ENCODE measurements at places on chromosomes 6 and 20. TPM values are rescaled to one million over a fixed set of nuclear protein-coding genes. Genes with fewer than 3 reads are reported as not detected.

CDC5L gene
- total RNA-seq: 23.8 TPM

DNA sequence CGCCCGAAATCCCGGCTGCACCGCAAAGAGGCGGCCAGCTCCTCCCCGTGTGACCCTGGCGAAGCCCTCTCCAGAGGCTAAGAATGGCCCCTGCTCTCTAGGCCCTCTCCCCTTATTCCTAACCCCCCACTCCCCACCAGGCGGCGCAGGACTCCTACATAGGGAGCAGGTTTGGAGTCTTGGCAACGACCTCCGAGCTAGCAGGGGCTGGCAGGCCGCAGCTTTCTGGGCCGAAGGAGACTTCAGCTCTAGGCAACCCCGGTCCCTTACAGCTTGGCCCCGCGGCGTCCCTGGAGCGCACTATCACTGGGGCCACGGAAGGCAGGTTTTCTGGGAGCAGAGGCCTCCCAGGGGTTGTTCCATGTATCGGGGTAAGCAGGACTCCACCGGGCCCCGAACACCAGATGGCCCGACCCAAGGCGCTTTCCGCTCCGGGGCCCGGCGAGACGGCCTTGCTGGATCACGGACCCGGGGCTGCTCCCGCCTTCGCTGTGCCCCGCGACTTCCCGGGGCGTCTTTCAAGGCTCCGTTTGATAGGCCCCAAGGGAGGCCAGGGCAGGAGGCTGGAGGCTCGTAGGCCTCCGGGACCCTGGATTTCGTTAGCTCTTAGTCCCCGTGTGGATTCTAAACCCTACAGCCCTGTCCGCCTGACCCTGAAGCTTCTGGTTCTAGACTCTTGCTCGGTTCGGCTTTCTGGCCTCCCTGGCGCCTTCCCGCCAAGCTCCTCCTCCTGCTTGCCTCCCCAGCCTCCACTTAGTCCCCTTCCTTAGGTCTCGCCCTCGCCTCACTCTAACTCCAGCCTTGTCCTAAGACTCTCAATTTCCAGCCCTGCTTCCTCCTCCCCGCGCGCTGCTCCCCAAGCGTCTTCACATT, 1.9 kb downstream of the SLC32A1 start:
- peaks cover 91% of the 10 kb centered on the region for H3K27me3 ChIP-seq
- DNase-seq: peak; percentile 61
- H3K4me3 ChIP-seq: peak overlapping the region; percentile 34

KCNQ2 gene
- not detected for total RNA-seq

BACH2 gene
- 30.3 TPM for total RNA-seq

DNA sequence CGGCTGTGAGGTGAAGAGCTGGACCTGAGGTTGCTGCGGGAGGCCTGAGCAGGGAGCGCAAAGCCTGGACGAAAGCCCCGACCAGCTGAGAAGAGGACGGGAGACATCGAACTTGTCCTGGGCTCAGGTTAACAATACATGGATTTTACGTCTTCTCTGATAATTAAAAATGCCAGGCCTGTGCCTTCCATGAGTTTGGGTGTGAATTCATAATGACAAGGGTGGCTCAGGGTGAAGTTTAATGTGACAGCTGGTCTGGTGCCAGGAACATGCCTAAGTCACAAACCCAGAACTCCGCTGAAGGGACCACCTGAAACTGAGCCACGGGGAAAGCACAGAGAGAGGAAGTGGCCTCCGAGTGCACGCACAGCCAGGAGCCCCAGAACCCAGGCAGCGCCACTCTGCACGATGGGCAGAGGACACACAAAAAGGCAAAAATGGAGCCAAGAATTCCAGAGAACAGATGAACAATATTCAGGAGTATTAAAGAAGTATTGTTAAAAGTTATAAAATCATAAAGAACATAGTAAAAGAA, 150.1 kb upstream of the RPS6KA2 start:
- H3K4me3 ChIP-seq: no peak overlapping the region
- DNase-seq: no peak
- H3K27me3 ChIP-seq: peaks cover 8% of the 10 kb centered on the region
- H3K27ac ChIP-seq: no peak overlapping the region
- no peaks in the 10 kb centered on the region for H3K36me3 ChIP-seq

DNA sequence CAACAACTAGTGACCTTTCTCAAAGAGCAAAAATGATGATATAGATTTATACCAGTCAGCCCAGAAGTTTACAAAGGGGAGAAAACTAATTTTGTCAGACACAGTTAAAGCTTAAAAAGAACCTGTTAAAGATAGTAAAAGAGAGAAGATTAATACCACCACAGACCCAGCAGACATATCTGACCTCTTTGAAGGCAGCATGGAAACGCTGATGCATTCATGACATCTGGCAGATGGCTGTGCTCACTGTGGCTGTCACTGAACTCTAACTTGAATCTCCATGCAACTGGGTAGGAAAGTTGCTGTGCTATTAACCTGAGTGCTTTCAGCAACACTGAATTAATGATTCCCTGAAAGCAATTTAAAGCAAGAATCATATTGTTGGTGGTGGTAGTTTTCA, 159.8 kb upstream of the PRDM1 start:
- H3K36me3 ChIP-seq: peaks cover 13% of the 10 kb centered on the region
- H3K27ac ChIP-seq: no peak overlapping the region
- DNase-seq: no peak
- H3K27me3 ChIP-seq: peaks cover 3% of the 10 kb centered on the region
- H3K4me3 ChIP-seq: no peak overlapping the region

DNA sequence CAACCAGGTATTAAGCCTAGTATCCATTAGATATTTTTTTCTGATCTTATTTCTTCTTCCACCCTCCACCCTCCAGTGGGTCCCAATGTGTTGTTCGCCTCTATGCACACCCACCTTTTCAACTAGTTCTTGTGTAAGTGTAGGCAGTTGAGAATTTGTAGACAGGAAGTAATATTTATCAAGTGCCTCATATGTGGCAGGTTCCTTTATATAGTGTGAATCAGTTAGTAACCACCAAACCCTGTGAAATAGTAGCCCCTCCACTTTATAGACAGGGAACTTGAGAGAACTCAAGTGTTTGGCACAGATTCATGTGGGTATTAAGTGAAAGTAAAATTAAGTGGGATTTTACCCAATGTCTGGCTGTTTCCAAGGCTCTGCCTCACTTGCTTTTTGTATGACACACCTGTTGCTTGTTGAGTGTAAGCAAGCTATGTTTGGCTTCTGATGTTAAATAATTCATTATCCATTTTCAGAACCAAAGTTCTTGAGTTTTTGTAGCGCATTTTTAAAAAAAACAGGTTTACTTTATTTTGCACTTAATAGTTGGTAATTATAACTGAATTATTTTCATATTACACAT, 24.8 kb downstream of the AFDN start:
- DNase-seq: no peak
- H3K4me3 ChIP-seq: no peak overlapping the region
- no peak overlapping the region for H3K27ac ChIP-seq
- peaks cover 24% of the 10 kb centered on the region for H3K4me1 ChIP-seq
- peaks cover 17% of the 10 kb centered on the region for H3K27me3 ChIP-seq

PROKR2 gene
- total RNA-seq: not detected

- no peak overlapping the region for H3K27ac ChIP-seq
- H3K27me3 ChIP-seq: no peaks in the 10 kb centered on the region
- DNase-seq: no peak
- no peak overlapping the region for H3K4me3 ChIP-seq
- peaks cover 13% of the 10 kb centered on the region for H3K36me3 ChIP-seq
These were observed 28.0 kb downstream of the OSBPL2 start for GRCh38 chr20:62266340-62266739.

C6orf141 gene
- total RNA-seq: 0.48 TPM

DNA sequence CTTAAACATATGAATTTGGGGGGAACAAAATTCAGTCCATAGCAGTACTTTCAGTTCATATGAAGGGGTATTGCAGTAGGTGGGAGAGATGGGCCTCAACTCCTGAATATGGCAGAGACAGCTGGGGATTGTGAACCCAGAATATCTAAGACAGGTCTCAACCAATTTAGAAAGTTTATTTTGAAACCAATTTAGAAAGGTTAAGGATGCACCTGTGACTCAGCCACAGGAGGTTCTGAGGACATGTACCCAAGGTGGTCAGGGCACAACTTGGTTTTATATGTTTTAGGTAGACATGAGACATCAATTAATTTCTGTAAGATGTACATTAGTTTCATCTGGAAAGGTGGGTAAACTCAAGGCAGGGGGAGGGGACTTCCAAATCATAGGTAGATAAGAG, 59.5 kb downstream of the MYO6 start:
- no peak overlapping the region for H3K4me3 ChIP-seq
- H3K27ac ChIP-seq: no peak overlapping the region
- no peaks in the 10 kb centered on the region for H3K36me3 ChIP-seq
- no peak for DNase-seq
- H3K4me1 ChIP-seq: no peaks in the 10 kb centered on the region

GRCh38 chr6:74603322-74604076, 602.4 kb downstream of the COL12A1 start:
- H3K36me3 ChIP-seq: no peaks in the 10 kb centered on the region
- no peaks in the 10 kb centered on the region for H3K4me1 ChIP-seq
- no peak overlapping the region for H3K27ac ChIP-seq
- no peak overlapping the region for H3K4me3 ChIP-seq
- H3K27me3 ChIP-seq: no peaks in the 10 kb centered on the region
